ENCODE measurements at places on chromosomes 7 and 10.

GRCh38 chr10:75611993-75612372 is 180.6 kb downstream of the LRMDA start:
- DNase-seq, result no peak

DNA sequence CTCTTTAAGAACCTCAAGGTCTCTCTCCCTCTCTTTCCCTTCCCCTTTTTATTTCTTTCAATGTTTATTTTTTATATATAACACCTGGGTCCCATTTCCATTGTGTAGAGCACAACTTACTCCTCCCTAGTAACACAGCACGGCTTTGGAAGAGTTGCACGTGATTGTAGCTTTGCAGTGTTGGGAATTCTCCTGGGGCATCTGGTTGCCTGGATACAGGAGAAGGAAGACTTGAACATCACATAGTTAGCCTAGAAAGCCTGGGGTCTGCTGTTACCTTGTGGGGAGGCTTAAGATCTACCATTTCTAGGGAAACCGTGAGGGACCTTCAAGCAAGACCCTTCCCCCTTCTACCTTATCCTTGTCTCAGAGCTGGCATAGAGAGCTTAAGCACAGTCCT is 41.1 kb upstream of the NFKB2 start:
- DNase-seq, result no peak

- no peak for DNase-seq
Observed at GRCh38 chr7:27141923-27142579, 1.4 kb downstream of the HOXA5 start.

DNA sequence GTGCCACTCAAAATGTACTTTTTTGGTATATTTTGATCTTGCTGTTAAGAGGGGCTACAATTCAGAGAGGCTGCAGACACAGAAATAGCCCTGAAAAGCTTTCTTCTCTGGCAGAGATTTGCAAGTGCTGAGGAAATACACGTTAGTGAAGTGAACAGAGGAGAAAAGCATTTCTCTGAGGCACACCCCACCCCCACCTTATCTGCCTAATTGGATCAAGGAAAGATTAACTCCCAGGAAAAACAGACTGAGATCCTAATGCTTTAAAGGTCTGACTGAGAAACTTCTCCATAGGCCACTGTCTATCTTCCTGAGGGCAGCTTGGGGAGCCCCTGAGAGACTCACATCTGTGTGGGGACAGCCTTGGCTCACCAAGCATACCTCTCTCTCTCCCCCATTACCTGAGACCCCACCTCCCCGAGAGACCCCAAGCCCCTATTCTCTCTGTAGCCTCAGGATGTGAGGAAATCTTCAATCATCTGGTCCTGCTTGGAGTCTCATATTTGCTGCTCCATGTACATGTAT is 14.8 kb upstream of the AKR1C3 start:
- no peak for DNase-seq

GRCh38 chr10:73866621-73867020 is 7.7 kb downstream of the CAMK2G start:
- DNase-seq, result no peak

- no peak for DNase-seq
Observed at GRCh38 chr10:112004075-112004474, 179.5 kb downstream of the GPAM start.

Data from esophagus squamous epithelium (tissue), 5 donors.